ENCODE measurements at places on chromosomes 1 and 21.

GRCh38 chr1:237772009-237772408 lies 118.7 kb downstream of the ZP4 start:
- DNase-seq = no peak

DNA sequence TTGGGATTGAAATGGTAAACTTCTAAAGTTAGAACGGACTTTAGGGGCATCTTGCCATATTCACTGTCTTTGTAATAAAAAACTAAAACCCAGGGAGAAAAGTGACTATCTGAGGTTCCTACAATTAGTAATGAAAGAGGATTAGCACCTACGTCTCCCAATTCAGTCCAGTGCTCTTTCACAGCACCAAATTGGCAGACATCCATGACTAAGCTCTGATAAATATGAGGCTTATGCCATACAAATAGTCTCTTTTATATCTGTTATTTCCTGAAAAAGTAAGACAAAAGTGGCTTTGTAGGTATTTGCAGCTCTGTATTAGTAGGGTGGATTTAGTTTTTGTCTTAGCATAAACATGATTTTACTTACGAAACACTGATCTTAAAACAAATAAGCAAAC lies 315.0 kb upstream of the NRIP1 start:
- DNase-seq = no peak

GRCh38 chr1:202241376-202242079 lies 47.9 kb downstream of the LGR6 start:
- no peak for DNase-seq

GRCh38 chr1:2132222-2133038 lies 62.1 kb downstream of the FAAP20 start:
- no peak for DNase-seq

GRCh38 chr1:163744301-163744887 lies 422.6 kb downstream of the NUF2 start:
- no peak for DNase-seq

DNA sequence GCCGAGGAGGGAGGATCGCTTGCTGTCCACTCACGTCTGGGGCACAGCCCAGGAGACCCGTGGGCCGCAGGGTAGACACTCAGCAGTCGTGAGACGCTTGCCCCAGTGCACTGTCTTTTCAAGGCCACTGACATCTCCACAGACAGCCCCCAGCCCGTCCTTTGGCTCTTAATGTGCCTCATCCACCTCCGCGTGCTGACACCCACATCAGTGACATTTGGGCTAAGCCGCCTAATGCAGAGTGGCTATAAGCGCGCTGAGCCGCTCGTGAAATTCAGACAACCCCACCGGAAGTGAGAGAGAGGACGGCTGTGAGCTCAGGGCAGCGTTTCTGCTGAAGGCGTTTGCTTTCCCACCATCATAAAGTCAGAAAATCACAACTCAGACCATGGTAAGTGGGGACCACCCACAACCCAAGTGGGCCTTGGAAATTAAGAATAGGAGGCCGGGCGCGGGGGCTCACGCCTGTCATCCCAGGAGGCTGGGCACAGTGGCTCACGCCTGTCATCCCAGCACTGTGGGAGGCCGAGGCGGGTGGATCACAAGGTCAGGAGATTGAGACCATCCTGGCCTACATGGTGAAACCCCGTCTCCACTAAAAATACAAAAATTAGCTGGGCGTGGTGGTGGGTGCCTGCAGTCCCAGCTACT lies 8.4 kb downstream of the SLC35E2B start:
- DNase-seq = no peak

DNA sequence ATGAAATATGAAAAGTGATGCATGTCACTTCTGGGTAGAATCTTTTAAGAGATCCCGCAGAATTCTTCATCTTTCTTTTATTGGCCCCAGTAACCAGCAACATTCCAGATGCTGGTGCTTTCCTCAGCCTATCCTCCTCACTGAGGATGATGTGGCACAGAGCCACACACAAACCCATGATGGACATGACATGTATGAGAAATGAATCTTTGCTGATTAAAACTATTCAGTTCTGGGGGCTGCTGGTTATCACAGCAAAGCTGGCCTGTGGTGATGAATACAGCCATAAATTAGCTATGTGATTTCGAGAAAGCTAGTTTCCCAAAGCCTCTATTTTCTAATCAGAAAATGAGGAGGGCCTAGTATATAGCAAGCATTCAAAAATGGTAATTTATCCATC lies 8.3 kb upstream of the ERICH3 start:
- no peak for DNase-seq

DNA sequence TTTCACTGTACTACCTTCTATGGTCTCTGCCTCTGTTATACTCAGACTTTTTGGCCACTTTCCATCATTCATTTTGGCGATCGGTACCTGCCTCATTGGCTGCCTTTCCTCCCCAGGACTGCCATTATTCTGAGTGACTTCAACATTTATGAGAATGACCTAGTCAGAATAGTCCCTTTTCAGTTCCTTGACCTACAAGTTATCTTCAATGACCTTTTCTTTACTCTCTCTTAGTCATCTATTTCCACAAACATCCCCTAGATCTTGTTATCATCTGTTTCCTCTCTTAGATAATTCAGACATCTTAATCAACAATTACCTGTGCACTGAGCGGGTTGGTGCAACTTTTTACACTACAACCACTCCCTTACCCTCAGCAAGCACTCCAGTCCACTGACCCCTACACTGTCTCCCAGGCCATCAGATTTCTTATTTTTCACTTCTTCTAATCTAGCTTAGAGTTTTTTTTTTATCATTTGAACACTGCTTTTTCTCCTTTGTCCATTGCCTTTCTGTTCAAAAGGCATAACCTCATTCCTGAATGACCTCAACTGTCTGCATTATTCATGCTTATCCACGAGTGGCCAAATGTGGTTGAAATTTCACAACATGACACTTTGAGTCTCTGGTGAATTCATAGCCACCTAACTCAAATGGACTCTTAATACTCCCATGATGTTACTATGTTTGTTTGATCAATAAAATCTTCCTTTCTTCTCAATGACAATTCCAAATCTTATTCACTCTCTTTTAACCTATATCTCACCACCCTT lies 112.7 kb downstream of the HMCN1 start:
- DNase-seq = no peak

- DNase-seq = no peak
Observed at GRCh38 chr1:44585315-44585920, 88.9 kb downstream of the TMEM53 start.

- peak; percentile 19 for DNase-seq
Observed at GRCh38 chr1:45327644-45328515, 1.2 kb downstream of the HPDL start.

- no peak for DNase-seq
Observed at GRCh38 chr1:37865348-37866120, 6.1 kb upstream of the MTF1 start.

DNA sequence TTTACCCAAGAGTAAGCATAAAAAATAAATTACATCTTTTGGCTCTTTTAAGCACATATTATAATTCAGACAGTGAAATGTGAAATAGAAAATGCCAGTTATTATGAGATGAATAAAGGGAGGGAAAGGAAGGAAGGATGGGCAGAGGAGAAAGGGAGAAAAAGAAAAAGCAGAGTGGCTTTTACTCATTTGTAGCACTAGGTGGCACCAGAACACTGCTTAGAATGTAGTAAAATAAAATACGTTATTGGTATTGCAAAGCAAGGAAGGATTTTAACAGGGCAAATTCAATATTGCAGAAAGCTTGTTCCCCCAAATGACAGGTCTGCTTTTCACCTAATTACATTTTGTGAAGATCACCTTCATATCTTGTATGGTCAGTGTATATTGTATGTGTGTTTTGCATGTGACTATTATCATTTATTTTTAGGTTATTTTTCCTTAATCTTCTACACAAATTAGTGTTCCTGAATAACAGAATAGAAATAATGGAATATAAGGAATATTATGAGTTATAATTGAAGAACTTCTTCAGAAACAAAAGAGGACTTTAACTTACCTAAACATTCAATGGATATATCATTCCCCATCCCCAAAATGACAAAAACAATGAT lies 9.1 kb upstream of the PCNX2 start:
- no peak for DNase-seq

GRCh38 chr1:211340622-211341507 lies 14.2 kb downstream of the TRAF5 start:
- DNase-seq = peak; percentile 30

GRCh38 chr21:32082466-32082865 lies 196.4 kb downstream of the MIS18A start:
- no peak for DNase-seq

- DNase-seq = no peak
Observed at GRCh38 chr1:226195144-226195543, 8.6 kb upstream of the ACBD3 start.

DNA sequence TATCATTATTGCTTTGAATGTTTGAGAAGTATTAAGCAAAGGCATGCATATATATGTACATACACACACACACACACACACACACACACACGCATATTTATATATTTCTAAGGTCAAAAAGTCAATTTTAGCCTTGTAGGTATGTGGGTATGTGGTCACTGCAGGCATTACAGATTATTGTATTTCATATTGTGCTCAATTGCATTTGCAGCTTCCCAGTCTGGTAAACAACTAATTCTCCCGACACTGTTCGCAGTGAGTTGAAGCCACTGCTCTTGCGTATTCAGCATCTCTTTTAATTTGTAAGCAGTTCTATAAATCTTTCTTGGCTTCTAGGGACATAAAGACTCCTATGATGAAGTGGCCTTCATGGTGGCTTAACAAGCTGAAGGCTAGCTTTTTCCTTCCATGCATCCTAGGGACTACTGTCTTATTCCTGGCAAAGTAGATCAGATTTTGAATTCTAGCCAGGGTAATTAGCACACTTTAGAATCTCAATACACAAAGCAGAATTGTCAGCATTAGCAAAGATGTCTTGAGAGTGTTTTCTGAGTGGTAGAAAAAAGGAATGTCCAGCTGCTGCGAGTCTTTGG lies 368.6 kb upstream of the NEGR1 start:
- DNase-seq = no peak

- DNase-seq = no peak
Observed at GRCh38 chr1:166139735-166140134, 27.1 kb downstream of the FAM78B start.

GRCh38 chr1:206002160-206002559 lies 1.0 kb downstream of the RAB7B start:
- no peak for DNase-seq

- DNase-seq = no peak
Observed at GRCh38 chr1:176531921-176532897, 69.2 kb downstream of the PAPPA2 start.

DNA sequence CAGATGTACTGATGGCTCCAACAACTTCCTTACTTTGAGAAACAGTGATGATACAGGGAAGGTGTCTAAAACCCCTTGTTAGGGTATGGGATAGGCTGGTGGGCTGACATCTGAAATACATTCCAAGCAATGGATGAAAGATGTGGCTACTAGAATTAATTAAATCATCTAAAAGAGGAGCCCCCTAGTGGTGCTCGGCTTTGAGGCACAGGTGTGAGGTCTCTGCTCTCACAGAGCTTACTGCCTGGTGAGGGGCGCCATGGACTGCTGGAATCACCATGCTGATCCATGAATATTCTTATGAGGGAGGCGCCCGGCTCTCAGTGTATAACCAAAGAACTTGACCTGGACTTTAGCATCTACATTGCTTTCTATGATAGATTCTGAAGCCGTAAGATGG lies 48.5 kb downstream of the GNG4 start:
- peak; percentile 22 for DNase-seq

DNA sequence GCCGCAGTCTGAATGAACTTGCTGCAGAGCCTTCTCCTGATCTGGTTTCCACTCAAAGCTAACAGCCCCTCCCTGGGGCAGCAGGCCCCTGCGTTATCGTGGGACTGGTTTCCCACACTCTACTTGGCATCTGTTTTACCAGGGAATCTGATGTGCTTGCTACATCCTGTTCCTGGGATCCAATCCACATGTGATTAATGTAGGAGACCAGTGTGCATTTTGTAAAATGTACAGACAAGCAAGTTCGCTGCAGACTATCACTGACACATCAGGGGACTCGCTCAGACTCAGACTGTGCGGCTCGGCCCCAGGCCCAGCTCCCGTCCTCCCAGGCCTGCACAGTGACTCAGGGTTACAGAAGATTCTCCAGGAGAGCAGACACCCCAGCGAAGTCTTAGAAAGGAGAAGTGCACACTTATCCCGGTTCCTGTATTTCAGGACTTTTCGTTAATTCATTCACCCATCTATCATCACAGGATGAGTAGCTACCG lies 340.1 kb downstream of the MATN1 start:
- DNase-seq = no peak

GRCh38 chr1:203516184-203516583 lies 22.2 kb downstream of the OPTC start:
- DNase-seq = no peak

DNA sequence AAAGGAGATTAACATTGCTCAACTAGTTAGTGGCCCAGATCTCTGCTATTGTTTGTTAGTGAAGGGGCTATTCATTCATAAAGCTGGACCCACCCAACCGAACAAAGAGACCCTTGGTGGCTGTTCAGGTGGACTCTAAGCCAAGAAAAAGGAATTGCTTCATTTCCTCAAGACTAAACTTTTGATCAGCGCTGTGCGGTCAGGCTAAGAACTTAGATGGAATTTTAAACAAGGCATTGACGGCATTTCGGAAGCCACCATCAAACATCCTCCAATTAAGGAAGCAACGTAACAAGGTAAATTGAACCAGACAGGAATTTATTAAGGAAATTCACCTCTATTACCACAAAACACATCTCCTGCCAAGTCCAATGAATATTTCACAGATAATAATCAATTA lies 19.9 kb upstream of the SHCBP1L start:
- DNase-seq = no peak

GRCh38 chr1:31368611-31369107 lies 4.2 kb downstream of the FABP3 start:
- peak; percentile 80 for DNase-seq

DNA sequence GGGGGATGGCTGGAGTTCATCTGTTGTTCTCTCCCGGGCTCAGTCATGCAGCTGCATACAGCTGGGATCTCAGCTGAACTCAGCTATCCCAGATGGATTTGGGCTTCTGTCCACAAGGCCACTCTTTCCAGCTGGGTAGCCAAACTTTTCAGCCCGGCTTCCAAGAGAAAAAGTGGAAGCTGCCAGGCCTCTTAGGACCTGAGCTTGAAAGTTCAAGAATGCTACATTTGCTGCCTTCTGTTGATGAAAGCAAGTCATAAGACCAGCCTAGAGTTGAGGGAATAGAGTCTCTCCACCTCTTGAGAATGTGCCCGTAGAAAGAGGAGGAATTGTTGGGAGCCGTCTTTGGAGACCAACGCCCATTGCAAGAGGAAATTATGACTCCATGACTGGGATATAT lies 95.3 kb downstream of the C1orf21 start:
- no peak for DNase-seq

DNA sequence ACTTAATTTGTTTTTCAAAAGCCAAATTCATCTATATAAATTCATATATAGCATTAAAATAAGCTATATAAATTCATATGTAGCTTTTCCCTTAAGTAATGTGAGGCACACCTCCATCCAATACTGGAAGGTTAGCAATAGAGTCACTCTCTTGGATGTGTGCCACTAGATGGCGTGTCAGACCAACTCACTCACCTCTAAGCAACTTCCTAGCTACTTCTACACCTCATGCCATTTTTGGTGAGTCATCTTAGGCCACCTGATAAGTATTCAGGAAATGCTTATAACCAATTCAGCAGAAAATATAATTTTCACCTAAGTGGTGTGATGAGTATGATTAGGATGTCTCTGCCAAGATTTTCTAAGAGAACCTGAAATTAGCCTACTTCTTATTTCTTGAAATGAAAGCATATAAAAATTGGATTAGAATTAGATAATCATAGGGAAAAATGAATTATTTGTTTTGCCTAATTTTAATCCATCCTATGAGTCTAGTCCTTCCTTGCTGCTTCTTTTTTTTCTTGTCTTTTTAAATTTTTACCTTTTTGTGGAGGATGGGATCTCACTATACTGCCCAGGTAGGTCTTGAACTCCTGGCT lies 34.4 kb upstream of the TADA1 start:
- DNase-seq = peak; percentile 79

GRCh38 chr1:204456826-204457442 lies 37.7 kb downstream of the PIK3C2B start:
- DNase-seq = peak; percentile 30

Measured in large intestine (tissue), 12 donors.